KG1 (cell line): ENCODE measurements at places on chromosomes 4 and X.

DNA sequence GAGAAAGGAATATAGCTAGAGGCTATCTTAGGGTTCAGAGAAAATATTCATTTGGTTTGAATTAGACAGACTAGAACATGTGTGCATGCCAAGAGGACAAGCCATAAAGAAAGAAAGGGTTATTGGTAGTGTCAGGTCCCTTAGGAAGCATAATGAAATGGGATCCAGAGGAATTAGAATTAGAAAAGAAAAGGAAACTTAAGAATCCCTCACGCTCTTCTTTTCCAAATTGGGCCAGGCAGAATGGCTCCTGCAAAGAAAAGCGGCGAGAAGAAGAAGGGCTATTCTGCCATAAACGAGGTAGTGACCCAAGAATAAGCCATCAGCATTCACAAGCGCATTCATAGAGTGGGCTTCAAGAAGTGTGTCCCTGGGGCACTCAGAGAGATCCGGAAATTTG lies 4.9 kb upstream of the ABCG2 start:
- no peak for DNase-seq

GRCh38 chrX:129472116-129472515 lies 51.2 kb downstream of the SMARCA1 start:
- DNase-seq: no peak

DNA sequence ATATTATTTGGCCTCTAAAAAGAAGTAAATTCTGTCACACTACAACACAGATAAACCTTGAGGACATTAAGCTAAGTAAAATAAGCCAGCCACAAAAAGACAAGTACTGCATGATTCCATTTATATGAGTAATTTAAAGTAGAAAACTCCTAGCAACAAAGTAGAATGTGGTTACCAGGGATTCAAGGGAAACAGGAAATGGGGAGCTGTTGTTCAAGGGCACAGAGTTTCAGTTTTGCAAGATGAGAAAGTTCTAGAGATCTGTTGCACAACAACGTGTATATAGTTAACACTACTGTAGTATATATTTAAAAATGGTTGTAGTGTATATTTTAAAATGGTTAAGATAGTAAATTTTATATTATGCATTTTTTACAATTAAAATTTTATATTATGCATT lies 25.4 kb downstream of the SEC31A start:
- DNase-seq: peak; percentile 22

DNA sequence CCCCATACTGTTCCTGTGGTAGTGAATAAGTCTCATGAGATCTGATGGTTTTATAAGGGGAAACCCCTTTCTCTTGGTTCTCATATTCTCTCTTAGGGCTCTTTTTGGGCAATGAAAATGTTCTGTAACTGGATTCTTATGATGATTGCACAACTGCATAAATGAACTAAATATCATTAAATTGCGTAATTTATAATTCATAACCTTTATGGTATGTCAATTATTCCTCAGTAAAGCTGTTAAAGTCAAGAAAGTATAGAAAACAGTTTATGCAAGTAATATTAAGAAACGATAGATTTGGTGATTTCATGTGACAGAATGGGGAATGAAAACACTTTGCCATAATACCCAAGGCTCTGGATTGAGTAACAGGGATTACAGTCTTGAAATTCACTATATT lies 33.5 kb upstream of the SPANXD start:
- no peak for DNase-seq

GRCh38 chr4:2280531-2281300 lies 18.8 kb upstream of the MXD4 start:
- no peak for DNase-seq

DNA sequence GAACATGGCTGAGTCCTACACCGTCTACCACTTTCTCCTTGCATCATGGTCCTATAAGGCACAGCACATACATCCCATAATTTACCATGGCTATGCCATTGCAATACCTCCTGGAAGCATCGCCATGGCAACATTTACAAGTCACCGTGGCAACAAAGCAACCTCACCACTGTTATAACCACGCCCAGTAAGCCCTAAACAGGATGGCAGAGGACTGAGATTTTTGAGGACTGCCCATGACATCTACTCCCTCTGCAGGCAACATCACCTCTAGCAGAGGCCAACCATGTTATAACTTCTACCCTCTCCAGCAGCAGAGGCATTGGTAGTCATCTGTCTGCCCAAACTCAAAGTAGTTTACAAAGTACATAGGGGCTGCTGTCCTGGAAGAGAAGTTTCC lies 29.7 kb downstream of the BCOR start:
- DNase-seq: no peak
